Stimulated activated memory B cell treated with anti-CD40 and anti-IgM and Interleukin-4, amounts not matched to agents 10 μg/mL and 1 μg/mL and 100 μg/mL, for 72 hours (primary cell): ENCODE measurements at places on chromosomes 2 and 18.

- no peaks in the 10 kb centered on the region for H3K4me1 ChIP-seq
- no peak overlapping the region for H3K27ac ChIP-seq
- peaks cover 36% of the 10 kb centered on the region for H3K27me3 ChIP-seq
- H3K36me3 ChIP-seq, result no peaks in the 10 kb centered on the region
- H3K4me3 ChIP-seq, result no peak overlapping the region
- no peak for ATAC-seq
These were observed 17.9 kb downstream of the CDK15 start for GRCh38 chr2:201824212-201824611.

DNA sequence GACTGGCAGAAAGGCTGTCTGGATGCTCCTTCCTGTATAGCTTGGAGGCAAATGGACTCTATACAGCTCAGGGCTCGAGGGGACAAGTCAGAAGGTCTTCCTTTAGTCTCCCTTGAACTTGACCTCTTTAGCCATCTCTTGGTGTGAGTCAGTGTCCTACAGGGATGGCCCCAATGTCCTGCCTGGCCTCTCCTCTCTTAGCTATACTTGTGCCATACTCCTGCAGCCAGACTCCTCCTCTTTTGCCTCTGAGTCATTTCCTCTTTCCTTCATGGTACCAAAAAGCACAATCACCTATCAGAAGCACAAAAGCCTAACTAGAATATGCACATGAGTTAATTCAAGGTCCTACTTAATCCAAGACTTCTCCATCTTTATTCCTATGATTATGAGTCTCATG is 112.7 kb downstream of the XRCC5 start:
- no peak overlapping the region for H3K4me3 ChIP-seq
- H3K4me1 ChIP-seq, result peaks cover 20% of the 10 kb centered on the region
- no peaks in the 10 kb centered on the region for H3K27me3 ChIP-seq
- peaks cover 18% of the 10 kb centered on the region for H3K36me3 ChIP-seq
- peak overlapping the region; percentile 29 for H3K27ac ChIP-seq

DNA sequence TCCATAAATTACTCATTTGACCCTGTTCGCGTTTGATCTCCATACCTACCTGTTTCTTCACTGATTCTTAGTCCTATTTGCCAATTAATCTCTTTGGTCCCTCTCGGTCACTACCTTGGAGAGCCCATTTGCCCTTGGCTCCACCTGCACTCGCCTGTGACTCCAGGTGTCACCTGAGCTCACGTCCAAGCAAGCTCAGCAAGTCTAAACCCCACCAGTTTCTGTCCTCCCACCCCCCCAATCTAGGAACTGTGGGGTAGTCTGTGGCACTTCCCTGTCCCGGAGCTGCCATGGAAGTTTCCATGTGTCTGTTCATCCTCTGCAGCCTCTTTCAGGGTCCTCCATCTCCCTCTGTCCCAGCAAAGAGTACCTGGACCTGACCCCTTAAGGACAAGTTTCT is 68.1 kb upstream of the BCL2L11 start:
- H3K4me3 ChIP-seq, result no peak overlapping the region
- no peaks in the 10 kb centered on the region for H3K36me3 ChIP-seq
- peaks cover 8% of the 10 kb centered on the region for H3K27me3 ChIP-seq
- ATAC-seq, result no peak

DNA sequence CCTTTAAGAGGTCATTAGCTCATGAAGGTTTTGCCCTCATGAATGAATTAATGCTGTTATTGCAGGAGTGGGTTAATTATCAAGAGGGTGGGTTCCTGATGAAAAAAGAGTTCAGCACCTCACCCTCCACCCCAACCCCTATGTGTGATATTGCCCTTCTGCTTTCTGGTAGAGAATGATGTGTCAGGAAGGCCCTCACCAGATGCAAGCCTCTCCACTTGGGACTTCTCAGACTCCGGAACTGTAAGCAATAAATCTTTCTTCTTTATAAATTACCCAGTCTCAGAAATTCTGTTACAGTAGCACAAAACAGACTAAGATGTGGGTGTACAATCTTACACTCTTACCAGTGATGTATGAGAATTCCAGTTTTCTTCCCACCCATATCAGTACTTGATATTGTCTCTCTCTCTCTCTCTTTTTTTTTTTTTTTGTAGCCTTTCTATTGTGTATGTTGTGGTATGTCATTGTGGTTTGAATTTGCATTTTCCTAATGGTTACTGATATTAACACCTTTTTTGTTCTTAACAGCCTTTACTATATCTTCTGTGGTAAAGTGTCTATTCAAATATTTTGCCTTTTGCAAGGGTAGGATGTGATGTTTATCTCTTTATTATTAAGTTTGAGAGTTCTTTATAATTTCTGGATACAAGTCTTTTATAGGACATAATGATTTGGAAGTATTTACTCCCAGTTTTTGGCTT is 10.4 kb upstream of the MAP2 start:
- no peak for ATAC-seq
- no peaks in the 10 kb centered on the region for H3K4me1 ChIP-seq
- H3K27me3 ChIP-seq, result no peaks in the 10 kb centered on the region

DNA sequence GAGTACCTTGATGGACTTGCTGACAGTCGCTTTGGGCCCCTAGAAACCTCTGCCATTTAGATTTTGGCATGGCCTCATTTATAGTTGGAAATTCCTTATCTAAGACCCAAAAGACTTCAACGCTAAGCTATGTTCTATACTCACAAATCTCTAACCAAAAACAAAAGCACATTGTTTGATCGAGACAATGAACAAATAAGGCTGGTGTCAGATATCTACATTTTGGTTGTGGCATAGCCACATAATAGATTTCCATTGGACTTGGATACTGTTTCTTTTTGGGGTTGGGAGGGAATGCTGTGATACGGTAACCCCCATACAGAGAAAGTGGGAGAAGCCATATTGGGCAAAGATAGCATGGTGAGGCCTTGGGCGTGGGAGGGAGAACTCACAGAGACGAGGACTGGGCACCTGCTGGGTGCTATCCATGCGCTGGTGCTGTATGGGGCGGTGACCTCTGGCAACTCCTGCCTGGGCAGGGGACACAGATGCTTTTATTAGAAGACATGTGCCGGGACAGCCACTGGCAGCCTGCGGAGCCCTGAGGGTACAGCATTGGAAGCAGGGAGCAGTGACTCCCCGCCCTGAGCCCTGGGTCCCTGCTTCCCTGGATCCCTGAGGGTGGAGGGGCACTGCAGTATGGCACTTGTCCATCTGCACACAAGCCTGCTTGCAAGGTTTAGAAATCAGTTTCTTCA is 97.1 kb downstream of the ASAP2 start:
- H3K27ac ChIP-seq, result no peak overlapping the region
- no peaks in the 10 kb centered on the region for H3K36me3 ChIP-seq
- no peaks in the 10 kb centered on the region for H3K4me1 ChIP-seq
- H3K27me3 ChIP-seq, result peaks cover 33% of the 10 kb centered on the region
- no peak for ATAC-seq

- no peaks in the 10 kb centered on the region for H3K4me1 ChIP-seq
- H3K36me3 ChIP-seq, result no peaks in the 10 kb centered on the region
- no peak for ATAC-seq
- peaks cover 9% of the 10 kb centered on the region for H3K27me3 ChIP-seq
- H3K4me3 ChIP-seq, result no peak overlapping the region
- H3K27ac ChIP-seq, result no peak overlapping the region
These were observed 7.6 kb upstream of the ASXL2 start for GRCh38 chr2:25885933-25886332.

DNA sequence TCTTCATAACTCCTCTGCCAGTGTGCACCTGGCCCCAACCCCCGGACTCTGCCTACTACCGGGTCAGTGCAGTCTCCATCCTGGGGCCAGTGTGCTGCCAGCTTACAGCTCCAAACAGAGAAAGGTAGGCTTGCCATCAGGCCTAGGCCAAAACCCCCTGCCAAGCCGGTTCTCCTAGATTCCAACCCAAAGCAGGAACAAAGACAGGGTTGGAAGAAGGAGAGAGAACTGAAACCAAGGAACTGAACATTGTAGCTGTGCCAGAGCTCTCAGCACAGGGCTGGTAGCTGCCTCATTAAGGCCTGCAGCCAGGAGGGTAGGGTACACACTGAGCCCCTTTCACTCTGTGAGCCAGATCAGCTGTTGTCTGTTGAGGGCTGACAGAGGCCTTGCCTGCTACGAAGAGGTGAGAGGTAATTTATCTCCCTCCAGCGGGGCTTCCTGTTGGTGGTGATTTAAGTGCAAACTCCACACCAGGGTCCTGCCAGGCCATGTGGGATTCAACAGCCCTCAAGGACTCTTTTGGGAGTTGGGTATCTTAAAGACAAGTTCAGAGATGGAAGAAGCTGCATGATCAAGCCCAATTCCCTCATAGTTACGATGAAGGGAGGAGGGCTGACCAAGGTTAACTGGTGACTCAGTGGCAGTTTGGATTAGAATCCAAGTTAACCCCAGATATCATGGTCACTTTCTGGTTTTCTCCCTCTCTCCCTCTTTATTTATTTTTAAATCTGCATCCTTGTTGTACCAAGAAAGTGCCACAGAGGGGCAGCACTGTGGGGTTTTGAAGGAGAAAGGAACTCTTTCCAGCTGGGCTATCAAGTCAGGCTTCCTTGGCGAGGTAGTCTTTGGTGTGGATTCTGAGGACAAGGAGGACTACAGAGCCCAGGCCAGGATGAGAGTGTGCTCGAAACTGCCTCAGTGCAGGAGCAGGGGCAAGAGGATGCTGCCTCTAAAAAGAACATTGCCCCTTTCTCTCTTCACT is 48.1 kb downstream of the CYRIA start:
- no peak overlapping the region for H3K4me3 ChIP-seq
- peak overlapping the region; percentile 69 for H3K27ac ChIP-seq
- H3K27me3 ChIP-seq, result no peaks in the 10 kb centered on the region
- H3K36me3 ChIP-seq, result peaks cover 73% of the 10 kb centered on the region
- no peak for ATAC-seq
- peaks cover 70% of the 10 kb centered on the region for H3K4me1 ChIP-seq

GRCh38 chr18:32200766-32201165 is 10.9 kb downstream of the MEP1B start:
- ATAC-seq, result no peak
- no peak overlapping the region for H3K27ac ChIP-seq
- no peak overlapping the region for H3K4me3 ChIP-seq
- H3K4me1 ChIP-seq, result no peaks in the 10 kb centered on the region

- no peak for ATAC-seq
- no peak overlapping the region for H3K4me3 ChIP-seq
- H3K27ac ChIP-seq, result no peak overlapping the region
- H3K27me3 ChIP-seq, result no peaks in the 10 kb centered on the region
- H3K36me3 ChIP-seq, result no peaks in the 10 kb centered on the region
- peaks cover 8% of the 10 kb centered on the region for H3K4me1 ChIP-seq
These were observed 37.4 kb upstream of the ARHGEF4 start for GRCh38 chr2:130799295-130799694.

DNA sequence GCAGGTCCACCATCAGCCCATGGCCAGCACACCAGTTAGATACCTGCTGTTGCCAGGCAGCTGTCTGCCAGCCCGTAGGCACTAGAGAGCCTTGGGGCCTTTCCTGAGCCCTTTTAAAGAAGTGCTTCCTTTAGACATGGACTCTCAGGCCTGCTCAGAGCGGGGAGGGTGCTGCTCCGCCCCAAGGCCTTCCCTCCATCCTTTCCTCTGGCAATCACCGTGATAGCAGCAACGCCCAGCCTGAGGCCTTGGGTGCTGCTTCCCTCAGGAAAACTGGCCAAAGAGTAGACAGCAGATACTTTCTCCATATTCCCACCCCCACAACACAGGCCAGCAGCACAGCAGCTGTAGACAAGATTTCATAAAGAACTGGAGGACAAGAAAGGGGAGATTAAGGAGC is 22.3 kb upstream of the C1QL2 start:
- no peaks in the 10 kb centered on the region for H3K36me3 ChIP-seq
- no peak for ATAC-seq

DNA sequence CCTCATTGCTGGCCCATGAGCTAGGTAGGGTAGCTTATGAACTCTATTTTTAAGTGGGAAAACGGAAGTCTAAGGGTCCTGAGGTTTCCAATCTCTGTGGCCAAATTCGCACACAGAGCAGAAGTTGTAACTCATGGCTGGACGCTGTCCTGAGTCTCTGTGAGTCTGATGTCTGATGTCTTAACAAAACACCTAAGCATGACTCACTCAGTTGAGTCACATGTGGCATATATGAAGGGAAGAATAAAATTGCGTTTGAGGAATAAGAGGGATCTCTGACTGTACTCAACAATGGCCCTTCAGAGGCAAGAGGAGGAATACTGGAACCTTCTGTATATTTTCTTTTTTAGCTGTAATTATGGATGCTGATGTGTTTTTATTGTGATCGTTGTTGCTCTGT is 569.7 kb downstream of the RIT2 start:
- H3K36me3 ChIP-seq, result no peaks in the 10 kb centered on the region
- H3K4me3 ChIP-seq, result no peak overlapping the region
- ATAC-seq, result no peak
- H3K27me3 ChIP-seq, result no peaks in the 10 kb centered on the region

DNA sequence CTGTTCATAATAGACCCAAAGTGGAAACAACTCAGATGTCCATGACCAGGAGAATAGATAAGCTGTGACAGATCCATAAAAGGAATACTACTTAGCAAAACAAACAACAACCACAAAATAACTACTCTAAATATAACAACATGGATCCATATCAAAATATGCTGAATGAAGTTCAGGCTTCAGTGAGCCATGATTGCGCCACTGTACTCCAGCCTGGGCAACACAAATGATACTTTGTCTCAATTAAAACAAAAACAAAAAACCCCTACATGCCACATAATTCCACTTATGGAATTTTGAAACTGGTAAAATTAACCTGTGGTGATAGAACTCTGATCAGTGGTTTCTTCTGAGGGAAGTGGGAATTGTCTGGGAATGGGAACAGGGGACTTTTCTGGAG is 11.2 kb upstream of the MYO3B start:
- peaks cover 20% of the 10 kb centered on the region for H3K27me3 ChIP-seq
- H3K27ac ChIP-seq, result no peak overlapping the region

GRCh38 chr2:10524341-10524740 is 76.2 kb upstream of the ODC1 start:
- H3K27ac ChIP-seq, result no peak overlapping the region
- peaks cover 22% of the 10 kb centered on the region for H3K27me3 ChIP-seq
- H3K4me3 ChIP-seq, result no peak overlapping the region

DNA sequence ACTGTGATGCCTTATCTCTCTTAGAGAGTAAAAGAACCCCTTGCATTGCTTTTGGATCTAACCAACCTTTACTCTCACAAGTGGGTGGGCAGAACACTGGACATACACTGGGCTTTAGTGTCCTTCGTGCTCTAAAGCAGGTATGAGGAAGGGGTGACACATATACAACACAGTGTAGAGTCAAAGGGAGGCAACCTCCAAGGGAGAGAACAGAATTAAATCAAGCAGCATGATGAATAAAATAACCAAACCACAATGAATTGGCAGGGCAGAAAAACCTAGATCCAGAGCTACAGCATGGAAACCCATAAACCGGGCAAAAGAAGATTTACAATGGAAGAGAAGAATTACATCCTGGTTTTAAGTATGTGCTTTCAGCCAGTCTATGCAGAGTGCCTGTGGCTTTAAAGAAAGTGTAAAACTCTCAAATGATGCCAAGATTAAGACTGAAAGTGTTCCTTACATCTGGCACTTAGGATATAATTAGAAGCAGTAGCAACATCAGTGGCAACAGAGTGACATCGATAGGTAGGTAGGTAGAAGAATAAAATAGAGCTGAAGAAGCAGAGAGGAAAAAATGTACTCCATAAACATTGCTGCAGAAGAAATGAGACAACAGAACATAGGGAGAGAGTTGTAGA is 191.7 kb upstream of the ZC3H15 start:
- no peaks in the 10 kb centered on the region for H3K4me1 ChIP-seq
- peaks cover 23% of the 10 kb centered on the region for H3K36me3 ChIP-seq
- no peak for ATAC-seq
- H3K27ac ChIP-seq, result no peak overlapping the region
- H3K27me3 ChIP-seq, result no peaks in the 10 kb centered on the region
- H3K4me3 ChIP-seq, result no peak overlapping the region

- H3K27ac ChIP-seq, result peak overlapping the region; percentile 85
- peak; percentile 18 for ATAC-seq
- peaks cover 14% of the 10 kb centered on the region for H3K4me1 ChIP-seq
These were observed 90.2 kb downstream of the FAM161A start for GRCh38 chr2:61763605-61764034.
